ENCODE measurements at places on chromosomes 4 and X.

DNA sequence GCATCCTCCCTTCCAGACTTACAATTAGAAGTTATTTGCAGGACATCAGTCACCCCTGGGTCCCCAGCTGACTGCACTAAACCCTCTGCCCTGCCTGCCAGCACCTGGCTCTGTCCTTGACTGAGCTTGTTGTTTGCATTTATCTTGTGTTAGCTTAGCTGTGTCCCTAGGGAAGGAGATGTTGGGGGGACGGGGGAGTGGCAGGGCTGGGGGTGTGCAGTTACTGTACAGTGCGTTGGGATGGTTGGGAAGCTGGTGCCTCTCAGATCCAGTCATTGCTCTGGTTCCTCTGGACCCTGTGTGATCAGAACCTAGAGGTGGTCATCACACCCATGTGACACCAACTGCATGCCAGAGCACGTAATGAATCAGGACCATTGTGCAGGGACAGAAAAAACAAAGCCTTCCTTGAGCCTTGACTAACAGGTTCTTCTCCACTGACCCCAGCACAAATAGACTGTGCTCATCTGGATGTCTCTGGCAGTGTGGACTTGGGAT is 32.7 kb upstream of the PROM1 start:
- no peak for DNase-seq

DNA sequence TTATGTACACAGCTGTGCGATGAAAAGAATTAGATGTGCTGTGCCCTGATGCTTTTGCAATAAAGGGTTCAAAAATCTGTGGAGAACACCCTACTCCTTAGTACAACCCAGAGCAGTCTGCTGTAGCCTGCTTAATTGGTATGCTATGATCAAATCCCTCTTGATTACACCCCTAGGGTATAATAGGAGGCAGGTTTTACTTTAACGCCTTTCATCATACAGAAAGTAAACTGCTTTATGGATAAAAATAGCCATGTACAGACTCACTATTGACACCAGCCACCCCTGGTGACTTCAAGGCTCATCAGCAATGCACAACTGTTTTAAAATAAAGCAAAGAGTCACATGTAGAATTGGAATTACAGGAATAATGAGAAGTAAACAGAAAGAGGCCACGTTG is 315.3 kb downstream of the DMD start:
- DNase-seq, result no peak

GRCh38 chr4:132587626-132588025 is 561.5 kb upstream of the PCDH10 start:
- no peak for DNase-seq

DNA sequence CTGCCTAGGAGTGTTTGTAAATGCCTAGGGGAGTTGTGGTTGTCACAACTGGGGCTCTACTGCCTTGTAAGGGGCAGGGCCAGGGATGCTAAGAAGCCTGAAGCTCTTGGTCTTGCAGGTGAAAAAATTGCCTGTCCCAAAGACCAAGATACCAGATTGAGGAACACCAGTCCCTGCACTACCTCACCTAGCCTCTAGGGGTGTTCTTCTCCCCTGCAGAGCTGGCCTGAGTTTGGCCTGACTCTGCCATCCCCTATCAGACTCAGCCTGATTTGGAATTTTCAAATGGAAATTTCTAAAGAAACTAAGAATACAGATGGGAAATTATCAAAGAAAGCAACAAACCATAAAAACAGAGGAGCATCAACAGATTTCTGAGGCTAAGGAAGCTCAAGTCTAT is 90.4 kb downstream of the ZC4H2 start:
- DNase-seq, result no peak

DNA sequence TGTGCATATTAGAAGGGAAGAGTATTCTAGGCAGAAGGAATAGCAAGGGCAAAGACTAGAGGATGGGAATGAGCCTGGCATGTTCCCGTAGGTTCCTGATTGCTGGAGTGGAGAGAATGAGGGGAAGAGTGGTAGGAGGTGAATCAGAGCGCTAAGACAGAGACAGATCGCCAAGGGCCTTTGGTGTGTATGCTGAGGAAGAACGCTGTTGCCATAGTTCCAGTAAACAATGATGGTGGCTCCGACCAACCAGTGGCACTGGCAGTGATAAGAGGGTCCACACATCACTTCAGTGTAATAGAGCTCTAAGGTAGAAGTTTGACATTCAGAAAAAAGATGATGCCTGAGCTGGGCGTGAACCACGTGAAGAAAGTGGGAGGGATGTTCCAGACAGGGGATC is 966 bp downstream of the TBC1D25 start:
- DNase-seq, result no peak

- peak; percentile 19 for DNase-seq
These were observed 10.6 kb downstream of the TSPAN6 start for GRCh38 chrX:100625985-100626491.

DNA sequence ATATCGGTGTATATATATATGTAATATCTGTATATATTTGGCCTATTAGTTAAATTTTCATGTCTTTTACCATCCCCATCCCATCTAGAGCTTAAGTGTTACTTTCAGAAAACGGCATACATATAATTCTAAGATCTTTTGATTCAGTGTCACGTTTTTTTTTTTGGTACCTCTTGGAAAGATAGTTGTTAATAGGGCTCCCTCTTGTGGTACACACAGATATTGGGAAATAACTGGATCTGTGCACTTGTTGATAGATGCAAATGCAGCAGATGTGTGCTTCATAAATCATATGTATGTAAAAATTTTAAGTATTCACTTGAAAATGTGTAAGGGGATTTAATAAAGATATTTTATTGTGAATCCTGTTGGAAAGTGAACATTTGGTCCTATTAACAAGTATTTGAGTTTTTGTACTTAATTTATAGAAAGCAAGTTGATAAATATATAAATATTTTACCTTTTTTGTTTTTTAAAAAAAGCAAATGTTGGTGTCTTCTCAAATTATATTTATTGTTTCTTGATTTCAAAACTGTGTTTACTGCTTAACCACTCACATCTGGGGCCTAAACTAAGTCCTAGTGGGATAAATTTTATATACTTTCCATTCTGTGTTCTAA is 74.7 kb downstream of the PAQR3 start:
- peak; percentile 78 for DNase-seq

DNA sequence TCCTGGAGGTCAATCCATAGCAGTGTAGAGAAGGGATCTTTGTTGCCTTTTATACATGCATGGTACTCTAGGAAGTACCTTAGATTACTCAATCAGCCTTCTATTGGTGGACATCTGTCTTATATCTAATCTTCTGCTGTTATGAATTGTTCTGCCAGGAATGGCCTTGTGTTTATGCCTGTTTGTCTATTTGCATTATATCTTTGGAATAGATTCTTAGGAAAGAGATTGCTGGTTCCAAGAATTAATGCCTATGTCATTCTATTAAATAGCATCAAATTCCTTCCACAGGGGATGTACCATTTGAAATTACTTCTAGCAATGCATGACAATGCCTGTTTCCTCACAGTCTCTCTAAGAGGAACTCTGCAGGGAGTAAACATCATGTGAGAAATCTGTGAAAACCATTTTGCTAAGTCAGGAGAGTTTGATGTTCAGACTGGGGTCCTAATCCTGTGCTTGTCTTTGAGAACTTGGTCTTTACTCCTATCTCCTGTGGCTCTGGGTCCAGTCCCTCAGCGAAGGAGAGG is 42.5 kb downstream of the BEX3 start:
- no peak for DNase-seq

DNA sequence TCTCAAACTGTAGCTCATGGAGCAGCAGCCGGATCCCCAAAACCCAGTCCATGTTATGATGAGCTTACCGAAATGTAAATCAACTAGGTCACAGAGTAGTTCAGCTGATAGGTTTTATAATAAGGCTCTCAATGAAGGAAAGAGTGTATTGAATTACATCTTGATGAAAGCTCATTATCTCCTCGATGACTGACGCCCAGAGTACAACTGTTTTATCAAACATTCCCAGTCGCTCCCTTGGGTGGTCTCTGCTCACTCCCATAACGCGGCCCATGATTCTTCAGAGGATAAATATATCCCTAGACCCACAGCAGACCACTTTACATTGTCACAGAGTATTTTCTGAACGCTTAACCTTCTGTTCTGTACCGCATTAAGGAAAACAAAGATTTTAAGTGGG is 452.3 kb upstream of the GALNT7 start:
- no peak for DNase-seq

DNA sequence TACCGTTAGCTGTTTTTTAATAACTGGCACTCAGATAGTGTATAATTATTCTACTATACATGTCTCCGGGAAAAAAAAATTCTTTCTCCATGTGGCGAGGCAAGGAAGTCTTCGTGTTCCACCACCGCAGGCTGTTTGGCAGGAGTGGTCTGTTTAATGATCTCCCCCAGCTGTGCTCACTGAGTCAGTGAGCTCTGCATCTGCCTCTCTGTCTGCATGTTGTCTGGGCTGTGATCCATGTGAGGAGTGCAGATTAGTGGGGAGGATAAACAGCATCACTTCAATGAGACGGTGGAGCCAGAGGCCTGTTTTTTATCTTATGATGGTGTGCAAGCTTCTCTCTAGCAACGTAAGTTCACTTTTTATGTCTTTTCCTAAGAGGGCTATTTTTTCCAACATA is 69.8 kb downstream of the RPS3A start:
- DNase-seq, result peak; percentile 95

DNA sequence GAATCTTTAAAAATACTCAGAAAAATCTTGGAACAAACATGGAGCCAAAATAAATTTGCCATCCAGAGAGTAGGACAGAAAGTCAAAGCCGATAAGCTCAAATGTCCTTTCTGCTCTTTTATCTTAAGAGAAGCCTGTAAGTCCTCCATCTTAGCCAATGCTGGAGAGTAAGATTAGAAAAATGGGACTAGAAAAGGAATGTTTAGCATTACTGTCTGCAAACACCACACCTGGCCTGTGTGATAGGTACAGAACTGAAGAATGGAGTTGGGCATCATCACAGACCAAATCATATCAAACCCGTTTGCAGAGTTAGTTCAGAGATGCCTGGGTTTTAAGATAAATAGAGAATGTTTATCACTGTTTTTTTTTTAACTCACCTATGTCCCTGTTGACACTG is 10.5 kb upstream of the SLC39A8 start:
- no peak for DNase-seq

GRCh38 chr4:3317011-3317655 is 24.3 kb downstream of the RGS12 start:
- no peak for DNase-seq

GRCh38 chr4:98939892-98940298 is 11.0 kb upstream of the EIF4E start:
- peak; percentile 71 for DNase-seq

DNA sequence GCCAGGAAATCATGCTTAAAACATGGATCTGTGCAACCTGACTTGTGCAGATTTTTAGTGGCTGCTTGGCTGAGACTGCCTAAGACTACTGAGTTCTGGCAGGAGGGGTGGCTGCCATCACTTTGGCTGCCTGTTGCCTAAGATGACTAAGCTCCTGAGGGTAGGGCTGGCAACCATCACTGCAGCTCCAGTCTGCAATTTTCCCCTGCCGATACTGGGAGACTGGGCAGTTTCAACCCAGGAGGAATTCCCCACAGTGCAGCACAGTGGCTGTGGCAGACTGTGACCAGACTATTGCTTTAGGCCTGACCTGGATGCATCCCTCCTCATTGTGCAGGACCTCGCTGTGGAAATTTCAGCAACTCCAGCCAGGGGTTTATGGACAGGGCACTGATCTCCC is 544.9 kb downstream of the ANKRD50 start:
- DNase-seq, result no peak

GRCh38 chr4:153948041-153948440 is 159.2 kb upstream of the SFRP2 start:
- no peak for DNase-seq

DNA sequence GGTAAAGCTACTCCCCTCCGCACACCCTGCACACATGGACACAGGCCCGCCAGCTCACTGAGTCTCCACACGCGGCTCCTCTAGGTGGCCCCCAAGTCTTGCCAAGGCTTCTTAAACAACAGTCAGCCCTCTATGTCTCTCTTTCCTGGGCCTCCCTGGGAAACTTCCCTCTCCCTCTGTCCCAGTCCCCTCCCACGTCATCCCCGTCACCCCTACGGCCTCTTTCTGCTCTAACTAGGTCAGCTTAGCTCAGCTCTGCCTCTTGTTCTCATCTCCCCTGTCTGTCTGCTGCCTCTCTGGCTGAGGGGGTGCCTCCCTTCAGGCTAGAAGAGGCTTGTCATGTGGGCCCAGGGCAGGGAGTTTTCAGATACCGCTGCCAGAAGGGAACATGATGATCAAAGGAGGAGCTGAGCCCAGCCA is 38.8 kb downstream of the SEPTIN6 start:
- DNase-seq, result peak; percentile 34

DNA sequence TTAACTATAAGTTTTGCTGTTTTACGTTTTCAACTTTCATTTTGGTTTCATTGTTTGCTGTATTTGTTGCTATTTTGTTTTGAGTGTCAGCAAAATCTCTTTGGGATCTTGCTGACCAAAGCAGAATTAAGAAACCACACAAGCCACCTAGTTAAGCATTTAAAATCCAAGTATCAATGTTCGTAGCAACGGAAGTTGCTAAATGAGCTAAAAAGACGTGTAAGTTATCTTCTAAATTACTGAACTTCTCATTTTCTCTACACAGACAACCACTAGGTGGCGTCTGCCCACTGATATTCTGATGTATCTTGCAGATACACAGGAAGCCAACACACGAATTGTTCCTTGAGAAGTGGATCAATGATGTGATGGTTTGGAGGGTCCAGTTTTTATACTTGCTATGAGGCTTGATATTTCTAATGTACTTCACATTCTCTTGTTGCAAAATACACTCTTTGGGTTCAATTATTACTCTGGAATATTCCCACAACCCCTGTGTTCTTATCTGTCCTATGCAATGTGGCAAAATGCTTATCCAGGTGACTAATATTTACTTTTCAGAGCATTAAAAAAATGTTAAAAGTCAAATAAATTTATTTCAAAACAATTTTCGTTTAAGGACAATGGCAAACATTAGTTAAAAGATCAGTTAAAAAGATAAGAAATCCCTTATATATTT is 250.5 kb downstream of the TECRL start:
- DNase-seq, result peak; percentile 39

DNA sequence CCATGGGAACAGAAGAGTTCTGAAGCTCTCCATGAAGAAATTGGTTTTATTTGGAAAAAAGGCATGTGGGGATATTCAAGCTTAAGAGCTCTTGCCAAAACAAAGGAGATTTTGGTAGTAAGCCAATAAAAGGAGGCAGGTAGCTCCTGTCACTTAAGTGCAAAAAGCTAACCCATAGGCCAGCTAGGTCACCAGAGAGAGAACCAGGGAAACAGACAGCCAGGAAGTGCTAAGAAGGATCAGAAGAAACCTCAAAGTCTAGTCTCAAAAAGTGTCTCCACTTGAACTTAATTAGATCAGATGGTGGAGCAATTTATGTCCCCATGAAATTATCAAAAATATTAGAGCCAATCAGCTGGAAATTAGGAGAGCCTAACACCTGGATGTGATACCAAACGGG is 49.2 kb downstream of the CD40LG start:
- no peak for DNase-seq

GRCh38 chr4:98642991-98643426 is 15.4 kb downstream of the TSPAN5 start:
- peak; percentile 71 for DNase-seq

DNA sequence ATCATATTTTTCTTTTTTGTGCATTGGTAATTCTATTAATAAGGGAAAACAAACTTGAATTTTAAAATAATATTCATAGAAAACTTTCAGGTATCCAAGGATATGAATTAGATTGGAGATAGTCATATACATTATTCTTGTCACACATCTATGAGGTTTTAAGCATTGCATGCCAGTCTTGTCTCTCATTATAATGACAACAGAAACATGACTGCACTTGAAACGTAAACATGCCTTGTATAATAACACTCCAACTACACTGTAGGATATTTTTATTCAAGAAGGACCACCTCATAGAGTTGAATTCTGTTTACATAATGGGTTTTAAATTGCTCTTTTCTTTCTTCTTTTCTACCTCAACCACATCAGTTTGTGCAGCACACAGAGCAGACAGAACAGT is 104.5 kb downstream of the DCAF8L2 start:
- no peak for DNase-seq
